CD4-positive, alpha-beta T cell (primary cell): ENCODE measurements at places on chromosomes 6 and 20.

DNA sequence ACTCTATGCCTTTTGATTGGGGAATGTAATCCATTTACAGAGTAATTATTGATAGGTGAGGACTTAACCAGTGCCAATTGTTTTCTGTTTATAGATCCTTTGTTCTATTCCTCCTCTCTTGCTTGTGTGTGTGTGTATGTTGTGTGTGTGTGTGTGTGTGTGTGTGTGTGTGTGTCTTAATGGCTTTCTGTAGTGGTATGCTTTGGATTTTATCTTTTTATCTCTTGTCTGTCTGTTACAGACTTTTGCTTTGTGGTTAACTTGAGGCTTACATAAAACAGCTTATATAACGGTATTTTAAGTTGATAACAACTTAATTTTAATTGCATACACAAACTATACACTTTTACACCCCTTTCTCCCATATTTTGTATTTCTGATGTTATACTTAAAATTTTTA is 54.7 kb downstream of the CDC5L start:
- no peak for DNase-seq

GRCh38 chr6:79705456-79705995 is 74.4 kb downstream of the SH3BGRL2 start:
- no peak for DNase-seq

- DNase-seq, result no peak
Observed at GRCh38 chr6:3390698-3391097, 66.2 kb downstream of the SLC22A23 start.

DNA sequence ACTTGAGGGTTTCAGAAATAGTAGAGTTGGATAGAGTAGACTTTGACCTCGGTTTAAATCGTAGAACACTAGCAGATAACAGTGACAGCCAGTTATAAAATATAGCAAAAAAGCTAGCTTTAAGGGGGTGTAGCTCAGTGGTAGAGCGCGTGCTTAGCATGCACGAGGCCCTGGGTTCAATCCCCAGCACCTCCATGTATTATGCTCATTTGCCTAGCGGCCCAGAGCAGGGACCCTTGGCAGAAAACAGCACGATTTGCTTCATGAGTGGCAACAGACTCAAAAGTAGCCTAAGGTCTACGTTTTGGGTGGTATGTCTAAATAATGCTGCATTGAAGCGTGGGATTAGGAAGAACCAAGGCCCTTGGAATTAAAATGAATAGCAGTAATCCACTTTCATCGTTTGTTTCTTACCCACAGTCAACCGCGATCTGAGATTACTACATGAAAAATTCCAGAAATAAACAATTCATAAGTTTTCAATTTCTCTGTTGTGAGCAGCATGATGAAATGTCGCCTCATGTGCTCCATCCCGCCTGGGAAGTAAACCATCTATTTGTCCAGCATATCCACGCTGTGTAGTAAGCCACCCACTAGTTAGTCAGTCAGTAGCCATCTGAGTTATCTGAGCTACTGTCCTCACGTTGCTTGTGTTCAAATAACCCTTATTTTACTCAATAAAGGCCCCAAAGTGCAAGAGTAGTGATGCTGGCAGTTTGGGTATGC is 184.9 kb downstream of the GPX5 start:
- no peak for DNase-seq

DNA sequence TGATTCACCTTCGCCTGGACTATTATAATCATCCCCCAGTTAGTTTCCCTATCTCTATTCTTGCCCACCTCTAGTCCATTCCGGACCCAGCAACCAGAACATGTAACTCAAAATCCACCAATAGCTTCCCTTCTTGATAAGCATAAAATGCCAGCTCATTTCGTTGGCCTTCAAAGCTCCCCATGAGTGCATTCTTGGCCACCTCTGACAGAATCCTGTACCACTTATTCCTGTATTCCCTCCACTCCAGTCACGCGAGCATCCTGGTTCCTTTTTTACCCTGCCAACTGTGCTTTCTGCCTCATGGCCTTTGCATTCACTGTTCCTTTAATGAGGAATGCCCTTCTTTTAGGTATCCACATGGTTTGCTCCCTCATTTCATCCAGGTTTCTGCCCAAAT is 36.7 kb downstream of the CYP24A1 start:
- DNase-seq, result no peak

DNA sequence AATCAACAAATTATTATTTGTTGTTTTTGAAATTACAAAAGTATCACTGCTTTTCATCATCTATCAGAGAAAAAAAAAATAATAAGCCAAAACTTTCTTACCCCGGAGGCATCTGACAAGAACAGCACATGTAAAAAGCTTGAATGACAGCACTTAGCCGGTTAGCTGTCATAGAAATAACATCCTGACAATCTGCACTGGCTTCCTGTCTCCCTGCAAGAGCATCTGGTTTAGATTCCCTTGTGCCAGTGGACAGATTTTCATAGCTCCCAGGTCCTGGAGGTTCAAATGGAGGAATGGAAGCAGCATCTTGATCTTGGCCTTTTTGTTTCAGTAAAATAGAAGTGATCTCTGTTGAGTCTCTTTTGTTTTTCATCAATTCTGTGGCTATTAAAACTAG is 74.8 kb downstream of the HACE1 start:
- DNase-seq, result no peak

GRCh38 chr6:131048933-131049515 is 14.0 kb downstream of the EPB41L2 start:
- no peak for DNase-seq

GRCh38 chr6:3001773-3002293 is 2.1 kb downstream of the NQO2 start:
- DNase-seq, result no peak

GRCh38 chr6:55557146-55557545 is 21.8 kb downstream of the HMGCLL1 start:
- DNase-seq, result no peak

DNA sequence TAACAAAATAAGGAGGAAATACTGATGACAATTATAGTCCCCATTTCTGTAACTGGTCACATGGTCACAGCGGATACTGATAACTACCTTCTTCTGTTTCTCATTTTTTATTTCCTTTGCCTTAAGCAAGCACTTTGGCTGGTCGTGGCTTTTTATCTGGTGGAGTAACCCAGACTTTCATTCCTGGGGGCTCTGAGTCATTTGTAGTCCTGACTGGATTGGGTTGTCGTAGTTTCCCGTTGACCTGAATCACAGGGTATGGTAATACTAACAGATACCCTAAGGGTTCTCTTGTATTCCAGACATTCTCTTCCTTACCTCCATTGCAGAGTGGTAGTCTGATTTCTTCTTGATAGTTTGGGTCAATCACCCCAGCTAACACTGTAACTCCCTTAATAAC is 500.3 kb upstream of the ADGRB3 start:
- DNase-seq, result no peak

- no peak for DNase-seq
Observed at GRCh38 chr6:11412011-11412424, 125.5 kb upstream of the TMEM170B start.

GRCh38 chr6:70956191-70956450 is 739 bp downstream of the B3GAT2 start:
- DNase-seq, result no peak

GRCh38 chr20:4074877-4075455 is 59.6 kb upstream of the RNF24 start:
- no peak for DNase-seq

DNA sequence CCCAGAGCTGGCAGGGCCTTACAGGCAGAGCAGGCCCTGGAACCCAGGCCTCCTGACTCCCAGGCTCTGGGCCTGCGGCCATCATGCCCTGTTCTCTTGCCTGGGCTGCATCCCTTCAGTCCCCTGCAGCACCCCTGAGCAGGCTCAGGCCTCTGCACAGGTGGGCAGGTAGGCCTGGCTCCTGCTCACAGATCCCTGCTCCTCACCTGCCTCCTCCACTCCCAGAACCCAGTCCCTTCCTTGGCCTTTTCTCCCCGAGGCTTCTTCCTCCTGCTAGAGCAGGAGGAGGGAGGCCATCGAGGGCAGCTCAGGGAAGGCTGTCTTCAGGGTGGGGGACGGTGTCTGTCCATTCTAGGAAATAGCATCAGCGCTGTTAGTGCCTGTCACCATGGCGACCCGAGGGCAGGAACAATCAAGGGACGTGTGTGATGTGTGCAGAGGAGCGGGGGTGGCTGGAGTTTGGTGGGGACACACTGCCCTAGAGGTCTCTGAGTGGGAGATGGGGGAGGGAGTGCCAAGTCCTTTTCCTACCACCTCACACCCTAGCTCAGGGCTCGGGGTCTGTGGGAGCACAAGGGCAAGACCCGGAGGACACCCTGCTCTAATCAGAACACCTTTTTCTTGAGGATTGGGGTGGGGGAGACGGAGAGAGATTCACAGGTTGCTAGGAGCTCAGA is 26.6 kb downstream of the GLP1R start:
- DNase-seq, result no peak

- DNase-seq, result no peak
Observed at GRCh38 chr6:116412270-116412669, 41.5 kb downstream of the DSE start.

DNA sequence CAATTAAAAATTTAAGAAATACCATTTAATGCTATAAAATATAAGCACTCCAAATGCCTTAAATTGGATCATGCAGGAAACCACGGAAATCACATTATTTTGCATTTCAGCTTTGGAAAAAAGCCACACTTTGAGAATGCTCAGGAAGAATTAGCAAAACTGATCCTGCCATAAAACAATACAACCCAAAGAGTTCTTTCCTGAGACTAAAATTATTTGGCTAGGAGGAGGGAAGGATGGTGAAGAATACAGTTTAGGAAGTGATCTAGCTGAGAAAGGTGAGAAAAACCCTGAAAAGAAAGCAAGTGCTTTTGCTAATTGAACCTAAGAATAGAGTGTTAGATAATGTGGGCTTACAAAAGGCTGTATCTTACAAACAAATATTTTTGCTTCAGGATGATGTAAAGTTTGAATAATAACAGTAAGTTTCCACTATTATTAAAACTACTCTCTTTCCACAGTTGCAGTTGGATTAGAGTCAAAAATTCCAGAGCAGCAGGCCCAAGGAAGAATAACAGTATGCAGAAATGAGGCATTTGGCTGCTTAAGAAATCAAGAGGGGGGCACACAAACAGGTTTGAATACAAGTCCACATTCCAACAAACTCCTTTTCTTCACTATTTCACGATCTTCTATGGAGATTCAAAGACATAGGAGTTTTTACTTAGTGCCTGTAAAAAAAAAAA is 565.4 kb downstream of the RFPL4B start:
- no peak for DNase-seq

DNA sequence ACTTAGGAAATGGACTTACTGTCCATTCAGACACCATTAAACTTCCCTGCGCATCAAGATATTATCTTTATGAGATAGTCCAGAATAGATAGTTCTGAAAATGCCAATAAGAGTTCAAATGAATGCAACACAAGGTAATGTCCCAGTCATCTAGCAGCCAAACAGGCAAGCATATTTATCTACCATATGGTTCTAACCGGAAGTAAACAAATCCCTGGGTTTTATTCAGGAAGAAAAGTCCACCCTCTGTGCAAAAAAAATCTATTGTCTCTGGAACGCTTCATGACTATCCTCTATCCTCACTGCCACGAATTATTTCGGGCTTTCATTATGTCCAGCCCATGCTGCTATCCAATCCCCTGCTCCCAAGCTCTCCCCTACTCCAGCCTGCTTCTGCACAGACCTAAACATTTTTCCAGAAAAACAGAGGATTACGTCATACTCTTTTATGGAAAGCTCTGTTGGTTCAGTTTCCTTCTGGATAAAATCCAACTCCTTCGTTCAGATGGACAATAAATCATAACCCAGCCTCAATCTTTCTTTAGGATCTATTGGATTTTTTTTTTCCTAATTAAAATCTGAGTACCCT is 11.4 kb downstream of the PPIL6 start:
- no peak for DNase-seq

- DNase-seq, result no peak
Observed at GRCh38 chr6:82380566-82381185, 17.1 kb downstream of the TPBG start.

GRCh38 chr6:43477235-43478007 is at the start of gene TJAP1:
Gene TJAP1, plus strand, starts transcription at chr6:43477570. Its CDS starts 21,432 bp downstream, at chr6:43499002.
- peak; percentile 92 for DNase-seq

DNA sequence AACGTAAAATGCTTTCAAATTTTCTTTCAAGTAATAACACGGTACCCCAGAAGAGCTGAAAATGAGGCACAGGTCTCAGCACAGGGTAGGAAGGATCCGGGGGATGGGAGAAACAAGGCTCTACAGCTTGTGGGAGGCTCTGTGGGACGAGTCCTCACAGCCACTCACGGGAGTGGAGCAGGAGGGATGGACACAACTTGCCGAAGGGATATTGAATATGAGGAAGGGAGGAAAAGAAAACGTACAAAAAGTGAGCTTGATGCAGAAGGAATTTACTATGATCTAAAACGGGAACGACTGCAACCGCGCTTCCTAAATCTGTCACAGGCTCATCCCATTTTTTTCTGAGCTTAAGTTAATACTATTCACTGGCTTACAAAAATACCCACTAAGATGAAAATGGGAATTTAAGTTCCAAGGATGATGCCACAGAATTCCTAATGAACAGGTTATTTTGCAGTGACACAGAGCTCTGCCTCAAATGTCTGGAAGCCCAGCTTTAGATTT is 72.9 kb downstream of the FYN start:
- no peak for DNase-seq

DNA sequence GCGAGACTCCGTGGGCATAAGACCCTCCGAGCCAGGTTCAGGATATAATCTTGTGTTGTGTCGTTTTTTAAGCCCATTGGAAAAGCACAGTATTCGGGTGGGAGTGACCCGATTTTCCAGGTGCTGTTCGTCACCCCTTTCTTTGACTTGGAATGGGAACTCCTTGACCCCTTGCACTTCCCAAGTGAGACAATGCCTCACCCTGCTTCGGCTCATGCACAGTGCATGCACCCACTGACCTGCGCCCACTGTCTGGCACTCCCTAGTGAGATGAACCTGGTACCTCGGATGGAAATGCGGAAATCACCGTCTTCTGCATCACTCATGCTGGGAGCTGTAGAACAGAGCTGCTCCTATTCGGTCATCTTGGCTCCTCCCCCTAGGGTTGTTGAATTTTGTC is 307.7 kb upstream of the DEFB115 start:
- DNase-seq, result no peak

- no peak for DNase-seq
Observed at GRCh38 chr6:150445486-150445885, 76.7 kb downstream of the IYD start.

DNA sequence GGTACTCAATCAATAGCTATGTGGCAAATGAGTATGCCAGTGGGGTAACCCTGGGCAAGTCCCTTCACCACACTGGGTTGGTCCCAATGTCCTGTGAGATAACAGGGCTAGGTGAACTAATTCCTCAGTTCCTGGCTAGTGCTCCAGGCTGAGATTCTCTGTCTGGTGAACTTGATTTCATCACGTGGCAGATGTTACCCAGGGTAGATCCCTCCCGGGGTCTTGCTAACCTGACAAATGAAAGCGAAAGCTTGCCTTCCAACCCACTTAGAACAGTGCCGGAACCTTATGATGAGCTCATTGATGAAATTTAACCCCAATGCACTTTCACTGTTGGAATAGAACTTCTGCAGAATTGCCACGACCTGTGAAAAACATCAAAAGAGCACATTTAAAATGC is 6.6 kb upstream of the ANKRD60 start:
- DNase-seq, result peak; percentile 27

- no peak for DNase-seq
Observed at GRCh38 chr6:42988486-42989020, 4.2 kb downstream of the PPP2R5D start.
